ENCODE measurements at places on chromosomes 7 and 10.

- DNase-seq = no peak
Measured at GRCh38 chr10:80160361-80161320, 28.1 kb downstream of the PLAC9 start.

GRCh38 chr7:90951986-90952954, 312.0 kb upstream of the FZD1 start:
- DNase-seq = no peak

- no peak for DNase-seq
Measured at GRCh38 chr10:86961481-86962091, 3.2 kb downstream of the SNCG start.

DNA sequence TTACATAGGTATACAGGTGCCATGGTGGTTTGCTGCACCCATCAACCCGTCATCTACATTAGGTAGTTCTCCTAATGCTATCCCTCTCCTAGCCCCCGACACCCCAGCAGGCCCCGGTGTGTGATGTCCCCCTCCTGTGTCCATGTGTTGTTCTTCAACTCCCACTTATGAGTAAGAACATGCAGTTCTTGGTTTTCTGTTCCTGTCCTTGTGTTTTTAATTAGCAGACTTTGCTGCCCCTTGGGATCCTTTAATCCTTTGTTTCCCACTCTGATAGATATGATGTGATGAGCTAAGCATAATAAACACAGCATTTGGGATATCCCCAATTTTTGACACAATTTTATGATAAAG, 71.1 kb upstream of the PALS2 start:
- no peak for DNase-seq

DNA sequence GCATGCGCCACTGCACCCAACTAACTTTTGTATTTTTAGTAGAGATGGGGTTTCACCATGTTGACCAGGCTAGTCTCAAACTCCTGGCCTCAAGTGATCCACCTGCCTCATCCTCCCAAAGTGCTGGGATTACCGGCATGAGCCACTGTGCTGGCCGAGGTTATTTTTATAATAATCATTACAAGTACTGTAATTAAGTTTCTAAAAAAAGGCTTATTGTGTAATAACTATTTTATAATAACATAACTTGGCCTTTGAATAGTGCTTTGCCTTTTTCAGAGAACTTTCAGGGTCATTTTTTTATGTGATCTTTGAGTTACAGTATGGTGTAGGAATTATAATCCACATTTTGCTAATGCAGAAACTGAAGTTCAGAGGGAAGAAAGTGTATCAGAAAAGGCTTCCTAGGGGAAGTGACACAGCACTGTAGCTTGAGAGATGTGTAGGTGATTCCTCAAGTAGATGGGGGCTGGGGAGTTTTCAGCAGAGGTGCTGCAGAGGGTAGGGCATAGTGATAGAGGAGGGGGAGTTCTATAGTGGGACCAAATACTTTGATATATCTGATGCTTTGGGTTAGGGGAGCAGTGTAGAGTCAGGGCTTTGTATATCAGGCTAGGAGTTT, 9.2 kb upstream of the SYPL1 start:
- no peak for DNase-seq

GRCh38 chr7:2228921-2229320, 3.8 kb downstream of the MAD1L1 start:
- no peak for DNase-seq

GRCh38 chr7:151120896-151121295, 34.6 kb downstream of the AGAP3 start:
- DNase-seq = no peak

DNA sequence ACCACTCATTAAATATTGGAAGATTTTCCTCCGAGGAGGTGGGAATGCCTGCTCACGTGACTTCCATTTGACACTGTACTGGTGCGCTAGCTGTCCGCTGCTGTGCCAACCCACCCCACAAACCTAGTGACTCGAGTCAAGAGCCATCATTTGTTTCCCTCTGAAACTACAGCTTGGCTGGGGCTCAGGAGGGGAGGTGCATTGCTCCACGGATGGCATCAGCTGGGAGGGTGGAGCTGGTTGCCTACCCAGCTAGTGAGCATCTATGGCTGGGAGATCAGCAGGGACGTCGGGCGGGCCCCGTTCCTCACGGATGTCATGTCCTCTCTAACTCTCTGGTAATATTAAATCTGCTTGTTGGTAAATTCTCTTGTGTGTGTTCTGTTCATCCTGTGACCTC, 9.5 kb upstream of the FOXL3 start:
- no peak for DNase-seq

GRCh38 chr10:14507781-14508180, 177.1 kb upstream of the FRMD4A start:
- no peak for DNase-seq

DNA sequence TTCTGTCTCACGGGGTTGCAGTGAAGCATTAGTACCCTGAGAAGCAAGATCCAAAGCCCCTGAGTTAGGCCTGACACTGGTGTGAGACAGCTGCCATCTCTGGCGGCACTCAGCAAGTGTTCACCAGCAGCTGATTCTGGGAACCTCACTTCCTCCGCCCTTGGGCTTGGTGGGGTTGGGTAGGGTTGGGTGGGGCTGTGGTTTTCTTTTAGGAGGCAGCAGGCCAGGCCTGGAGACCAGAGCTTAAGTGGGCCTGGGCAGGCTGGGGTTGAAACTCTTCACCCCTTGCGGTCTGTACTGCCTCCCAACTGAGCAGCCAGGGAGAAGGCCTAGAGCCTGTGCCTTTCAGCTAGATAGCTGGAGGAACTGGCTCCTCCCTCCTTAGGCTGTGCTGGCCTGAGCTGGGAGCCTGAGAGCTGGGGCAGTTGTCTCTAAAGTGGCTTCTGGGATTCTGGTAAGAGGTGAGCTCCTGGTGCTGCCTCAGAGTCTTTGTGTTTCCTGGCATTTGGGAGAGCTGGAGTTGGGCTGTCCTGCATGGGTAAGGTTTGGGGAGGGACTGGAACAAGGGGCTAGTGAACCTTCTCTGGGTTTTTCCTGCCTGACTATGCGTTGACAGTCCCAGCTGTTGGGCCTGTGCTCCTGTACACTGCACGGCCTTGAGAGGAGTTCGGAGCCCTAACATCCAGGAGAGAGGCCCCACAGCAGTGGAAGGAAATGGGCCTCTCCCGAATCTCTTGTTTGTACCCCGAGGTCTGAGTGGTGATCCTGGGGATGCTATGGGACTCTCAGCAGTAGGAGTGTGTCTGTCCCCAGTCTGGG, 5.1 kb downstream of the TSPAN14 start:
- peak; percentile 80 for DNase-seq

- no peak for DNase-seq
Measured at GRCh38 chr7:112990624-112991023, 96.0 kb downstream of the GPR85 start.

- no peak for DNase-seq
Measured at GRCh38 chr7:73437621-73438416, 4.2 kb downstream of the FZD9 start.

GRCh38 chr10:47262606-47263533, 37.1 kb upstream of the GDF10 start:
- no peak for DNase-seq

DNA sequence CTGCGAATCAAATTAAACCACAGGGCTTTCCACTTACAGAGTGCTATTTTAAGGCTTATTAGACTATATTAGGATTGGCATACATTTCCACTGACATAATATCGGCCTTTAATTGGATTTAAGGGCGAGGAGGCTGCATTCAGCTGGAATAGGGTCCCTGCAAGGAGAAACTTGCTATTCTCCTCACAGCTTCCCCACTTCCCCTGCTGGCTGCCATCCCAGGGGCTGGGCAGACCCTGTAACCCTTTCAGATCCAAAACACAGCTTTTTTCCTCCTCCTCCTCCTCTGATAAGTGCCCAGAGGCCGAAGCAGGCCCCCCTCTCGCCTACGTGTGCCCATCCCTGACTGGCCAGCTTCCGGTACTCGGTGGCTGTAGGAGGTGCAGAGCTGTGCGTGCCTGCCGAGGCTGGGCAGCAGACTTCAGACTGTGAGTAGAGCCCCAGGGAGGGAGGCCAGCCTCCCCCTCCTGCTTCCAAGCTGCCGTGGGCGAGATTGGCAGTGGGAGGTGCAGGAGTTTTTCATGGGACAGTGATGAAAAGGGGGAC, 224.2 kb downstream of the PLXNA4 start:
- no peak for DNase-seq

DNA sequence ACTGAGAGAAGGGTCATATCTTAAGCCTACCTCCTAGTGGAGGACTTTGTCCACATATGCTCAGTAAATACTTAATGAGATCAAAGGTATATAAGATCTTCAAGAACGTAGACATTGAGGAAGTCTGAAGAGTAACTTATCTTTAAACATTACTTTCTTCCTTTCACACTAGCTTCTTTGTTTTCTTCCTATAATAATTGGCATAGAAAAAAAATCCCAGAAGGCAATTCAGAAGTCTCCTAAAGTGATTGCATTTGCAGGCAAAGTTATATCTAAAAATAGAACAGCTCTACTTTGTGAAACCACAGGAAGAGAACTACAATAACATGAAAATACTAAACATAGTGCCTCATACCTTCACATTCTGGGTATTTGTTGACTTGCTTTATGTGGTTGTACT, 150.4 kb downstream of the PPP1R3A start:
- no peak for DNase-seq

GRCh38 chr10:59805014-59805413, 51.8 kb upstream of the MRLN start:
- DNase-seq = no peak

DNA sequence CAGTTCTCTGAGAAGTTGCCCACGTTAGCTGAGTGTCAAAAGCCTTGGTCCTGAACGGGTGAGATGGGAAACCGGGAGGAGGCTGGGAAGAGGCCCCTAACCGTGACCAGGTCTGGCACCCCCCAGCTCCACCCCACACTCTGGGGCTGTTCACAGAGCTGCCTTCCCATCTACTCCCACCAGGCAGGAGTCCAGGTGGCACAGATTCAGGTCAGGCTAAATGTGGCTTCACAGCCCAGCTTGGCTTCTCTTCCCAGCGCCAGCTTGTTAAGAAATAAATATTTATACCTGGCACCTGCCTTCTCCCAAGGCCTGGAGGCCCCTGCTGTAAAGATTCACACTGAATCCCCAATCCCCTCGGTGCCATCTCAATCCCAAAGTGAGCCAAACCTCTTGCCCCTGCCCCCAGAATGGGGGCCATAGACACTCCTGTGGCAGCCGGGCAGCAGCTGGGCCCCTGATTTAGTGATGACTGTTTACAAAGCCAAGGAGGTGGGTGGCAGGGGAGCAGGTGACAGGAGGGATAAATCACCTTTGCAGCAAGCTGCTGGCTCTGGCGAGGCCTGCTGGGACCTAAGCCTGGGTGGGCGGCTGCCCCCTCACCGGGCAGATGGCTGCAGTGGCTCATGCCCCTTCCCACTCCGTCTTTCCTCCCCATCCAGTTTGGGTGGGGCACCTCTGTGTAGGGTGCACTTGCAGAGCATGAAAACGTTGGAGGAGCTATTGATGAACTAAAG, 72.5 kb downstream of the GOLGA7B start:
- DNase-seq = no peak

DNA sequence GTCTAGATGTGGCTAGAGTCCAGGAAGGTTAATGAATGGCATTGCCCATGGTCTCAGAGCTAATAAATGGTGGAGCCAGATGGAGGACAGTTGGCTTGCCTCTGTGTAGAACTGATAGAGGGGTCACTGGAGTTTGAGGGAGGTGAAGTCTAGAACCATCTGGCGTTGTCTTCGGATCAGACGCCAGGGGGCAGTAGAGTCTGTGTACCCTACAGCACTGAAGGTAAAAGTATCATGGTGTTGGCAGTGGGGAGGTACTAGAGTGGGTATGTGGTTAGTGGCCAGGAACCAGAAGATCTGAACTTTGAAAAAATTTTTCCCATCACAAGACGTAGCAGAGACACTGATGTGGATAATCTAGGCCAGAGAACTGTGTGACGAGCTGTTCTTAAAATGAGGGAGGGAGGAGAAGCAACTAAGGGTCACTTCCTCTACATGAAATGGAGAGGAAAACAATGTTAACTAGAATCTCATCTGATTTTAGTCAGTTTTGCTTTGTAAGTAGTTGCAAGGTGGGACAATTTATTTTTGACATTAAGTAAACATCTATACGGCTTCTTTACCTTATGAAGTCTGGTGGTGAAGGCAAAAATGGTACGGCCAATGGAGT, 227.9 kb upstream of the PRSS58 start:
- DNase-seq = no peak

DNA sequence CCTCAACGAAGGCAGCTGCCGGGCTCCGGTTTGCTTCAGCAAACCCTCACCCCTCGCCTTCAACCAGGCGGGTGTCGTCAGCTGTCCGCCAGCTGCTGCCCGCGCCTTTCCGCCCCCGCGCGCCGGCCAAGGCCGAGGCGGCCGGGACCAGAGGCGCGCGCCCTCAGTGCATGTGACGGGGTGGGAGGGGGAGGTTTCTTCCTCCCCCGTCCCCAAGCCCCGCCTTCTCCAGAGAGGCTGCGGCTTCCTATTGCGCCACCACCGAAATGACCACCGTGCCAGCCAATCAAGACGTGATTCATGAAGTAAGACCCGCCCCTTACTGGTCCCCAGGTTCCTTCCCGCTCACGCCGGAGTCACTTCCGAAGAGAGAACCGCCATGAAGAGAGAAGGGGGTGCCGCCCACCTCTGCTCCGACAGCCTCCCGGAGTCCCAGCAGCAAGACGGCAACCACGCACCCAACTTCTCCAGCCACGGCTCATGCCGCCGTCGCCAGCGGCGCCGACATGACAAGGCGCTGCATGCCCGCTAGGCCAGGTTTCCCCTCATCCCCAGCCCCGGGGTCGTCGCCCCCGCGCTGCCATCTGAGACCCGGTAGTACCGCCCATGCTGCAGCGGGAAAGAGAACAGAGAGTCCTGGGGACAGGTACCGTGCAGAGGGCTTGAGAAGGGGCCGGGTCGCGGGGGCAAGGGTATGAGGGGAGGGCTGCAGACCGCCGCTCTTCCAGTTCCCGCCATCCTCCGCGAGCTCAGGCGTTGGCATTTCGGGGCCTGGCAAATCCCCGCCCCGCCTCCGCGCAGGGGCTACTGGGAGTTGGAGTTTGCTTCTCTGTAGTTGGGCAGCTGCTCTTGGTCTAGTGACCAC, at the start of gene SLF2:
TSS of gene SLF2 (plus strand) at position 359 of the 865 bp plus-strand sequence. CDS start at position 507, 148 bp downstream.
- DNase-seq = peak; percentile 99

DNA sequence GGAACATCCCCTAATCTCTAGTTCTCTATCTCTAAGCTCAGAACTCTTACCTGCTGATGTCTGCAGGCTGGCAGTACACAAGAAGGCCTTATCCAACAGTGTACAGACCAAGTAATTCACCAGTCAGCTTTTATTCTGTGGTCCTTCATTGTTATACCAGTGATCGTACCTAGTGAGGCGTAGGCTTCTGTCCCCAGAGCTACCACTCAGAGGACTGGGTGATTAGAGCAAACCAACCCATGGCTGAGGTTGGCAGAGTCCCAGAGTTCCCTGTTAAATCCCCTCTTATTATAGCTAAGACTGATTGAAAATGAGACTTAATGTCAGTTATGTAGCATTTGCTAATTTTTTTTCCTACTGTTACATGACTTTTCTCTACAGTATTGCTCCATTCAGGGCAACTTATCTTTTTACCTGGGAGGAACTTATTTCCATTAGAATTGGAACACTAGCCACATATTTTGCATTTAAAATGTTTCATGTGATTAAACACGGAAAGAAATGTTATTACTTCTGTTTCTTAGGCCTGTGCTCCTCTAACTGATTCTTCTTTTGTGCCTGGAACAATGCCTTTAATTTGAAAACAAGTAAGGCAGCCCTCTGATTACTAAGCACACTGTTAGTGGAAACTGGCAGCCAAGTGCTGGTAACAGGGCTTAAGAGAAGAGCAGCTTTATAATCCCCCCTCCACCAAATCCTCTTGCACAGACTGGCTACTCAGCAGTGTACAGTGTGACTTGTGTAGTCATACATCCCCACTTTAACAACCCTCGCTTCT, 127.2 kb downstream of the LRRC4 start:
- DNase-seq = no peak
